Liver (tissue), 10 donors: ENCODE measurements at places on chromosomes 3 and 15.

- H3K27ac ChIP-seq = no peak overlapping the region
- no peak overlapping the region for H3K4me3 ChIP-seq
- H3K4me1 ChIP-seq = peaks cover 20% of the 10 kb centered on the region
- no peaks in the 10 kb centered on the region for H3K27me3 ChIP-seq
Observed at GRCh38 chr15:61339516-61339915, 110.4 kb upstream of the RORA start.

- no peak overlapping the region for H3K27ac ChIP-seq
- H3K27me3 ChIP-seq = no peaks in the 10 kb centered on the region
- H3K36me3 ChIP-seq = no peaks in the 10 kb centered on the region
Observed at GRCh38 chr3:140117096-140117526, 182.1 kb downstream of the CLSTN2 start.

DNA sequence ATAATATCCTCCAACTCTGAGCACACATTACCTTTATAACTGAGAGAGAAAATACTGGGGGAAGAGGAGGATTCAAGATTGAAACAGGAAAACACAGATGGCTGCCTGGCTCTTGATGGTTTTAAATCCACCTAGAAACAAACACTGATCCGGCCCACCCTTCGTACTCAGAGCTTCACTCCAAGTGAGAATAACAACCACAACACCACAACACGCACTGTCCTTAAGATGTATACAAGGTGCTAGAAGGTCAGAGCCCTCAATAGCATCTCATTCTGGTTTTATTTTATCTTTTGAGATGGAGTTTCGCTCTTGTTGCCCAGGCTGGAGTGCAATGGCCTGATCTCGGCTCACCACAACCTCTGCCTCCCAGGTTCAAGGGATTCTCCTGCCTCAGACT is 9.9 kb downstream of the IP6K2 start:
- peaks cover 23% of the 10 kb centered on the region for H3K36me3 ChIP-seq
- H3K27me3 ChIP-seq = no peaks in the 10 kb centered on the region
- H3K4me1 ChIP-seq = no peaks in the 10 kb centered on the region
- no peak overlapping the region for H3K4me3 ChIP-seq
- DNase-seq = no peak

- no peak overlapping the region for H3K27ac ChIP-seq
- H3K36me3 ChIP-seq = no peaks in the 10 kb centered on the region
- DNase-seq = no peak
- no peaks in the 10 kb centered on the region for H3K4me1 ChIP-seq
Observed at GRCh38 chr3:79587150-79587549, 180.6 kb downstream of the ROBO1 start.
